CD4-positive, alpha-beta T cell treated with Interleukin-10 for 1 hour (primary cell): ENCODE measurements at places on chromosomes 5 and 9.

DNA sequence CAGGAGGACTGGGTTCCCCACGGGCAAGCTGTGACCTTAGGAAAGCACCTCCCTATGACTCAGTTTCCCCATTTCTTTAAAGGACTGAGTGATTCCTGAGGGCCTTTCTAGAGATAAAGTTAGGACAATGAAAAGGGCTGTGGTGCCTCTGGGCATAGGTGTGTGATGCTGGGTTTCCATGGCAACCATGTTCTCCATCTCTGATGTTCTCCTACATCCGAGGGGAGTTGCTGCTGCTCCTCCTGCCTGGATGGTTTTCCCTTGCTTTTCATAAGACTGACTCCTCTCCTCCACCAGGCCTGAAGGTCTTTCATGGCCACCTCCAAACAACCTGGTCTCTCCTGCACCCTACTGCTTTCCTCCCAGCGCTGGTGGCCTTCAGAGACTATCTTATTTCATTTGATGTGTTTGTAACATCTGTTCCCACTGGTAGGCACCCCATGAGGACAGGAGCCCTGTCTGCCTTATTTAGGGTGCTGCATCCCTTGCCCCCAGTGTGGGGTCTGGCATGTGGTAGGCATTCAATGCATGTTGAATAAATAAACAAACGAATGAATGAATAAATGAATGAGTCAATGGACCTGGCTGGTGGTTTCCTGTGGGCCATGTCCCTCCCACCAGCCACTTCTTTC lies 112.2 kb upstream of the HAND1 start:
- no peak for DNase-seq

DNA sequence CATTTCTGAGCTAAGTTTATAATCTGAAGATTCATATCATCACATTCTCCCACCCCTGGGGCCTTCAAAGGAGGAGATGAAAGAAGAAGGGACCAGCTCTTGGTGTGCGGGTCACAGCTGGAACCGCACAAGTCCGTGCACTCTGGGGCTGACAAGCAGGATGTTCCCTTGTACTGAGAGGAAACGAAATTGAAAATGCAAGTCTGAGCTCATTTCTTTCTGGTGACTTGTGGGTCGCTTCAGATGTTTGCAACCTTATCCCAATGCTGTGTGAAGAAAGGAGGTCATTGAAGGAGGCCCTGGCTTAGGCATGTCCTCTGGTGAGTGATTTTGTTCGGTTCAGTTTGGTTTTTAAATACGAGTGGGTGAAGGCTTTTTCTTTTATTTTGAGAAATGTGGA lies 59.6 kb downstream of the C9orf152 start:
- peak; percentile 52 for DNase-seq

DNA sequence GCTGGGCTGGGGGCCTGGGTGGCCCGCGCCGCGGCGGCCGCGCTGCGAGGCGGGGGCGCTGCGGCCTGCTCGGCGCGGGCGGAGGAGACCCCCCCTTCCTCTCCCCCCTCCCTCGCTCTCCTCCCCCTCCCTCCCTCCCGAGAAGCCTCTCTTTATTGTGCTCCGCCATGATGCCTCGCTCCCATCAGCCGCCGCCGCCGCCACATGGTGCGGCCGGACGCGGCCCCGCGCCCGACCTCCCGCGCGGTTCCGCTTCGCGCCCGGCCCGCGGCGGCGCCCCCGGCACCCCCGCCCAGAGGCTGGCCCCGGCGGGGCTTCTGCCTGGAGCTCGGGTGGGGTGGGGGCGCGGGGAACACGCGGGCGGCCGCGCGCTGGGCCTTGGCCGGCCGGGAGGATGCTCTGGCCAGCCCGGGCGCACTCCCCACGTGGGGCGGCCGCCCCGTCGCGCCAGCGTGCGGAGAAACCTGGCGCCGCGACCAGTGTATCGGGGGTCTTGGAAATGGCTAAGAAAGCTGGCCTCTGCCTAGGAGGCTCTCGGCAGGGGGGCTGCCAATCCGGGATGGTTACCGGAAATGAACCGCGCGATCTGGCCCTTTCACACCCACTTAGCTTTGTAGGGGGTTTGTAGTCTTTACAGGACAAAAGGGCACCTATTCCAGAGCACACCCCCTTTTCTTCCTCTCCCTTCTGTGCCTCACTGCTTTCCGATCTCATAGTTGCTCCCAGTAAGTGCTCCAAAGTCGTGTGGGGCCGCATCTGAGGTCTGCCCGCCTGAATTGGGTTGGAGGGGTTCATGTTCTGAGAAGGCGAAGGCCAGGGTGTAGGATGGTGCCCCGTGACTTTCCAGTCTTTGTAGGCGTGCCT lies 1.0 kb downstream of the SET start:
- peak; percentile 71 for DNase-seq

- DNase-seq: no peak
These were observed 122.9 kb upstream of the NFIL3 start for GRCh38 chr9:91546574-91546973.

DNA sequence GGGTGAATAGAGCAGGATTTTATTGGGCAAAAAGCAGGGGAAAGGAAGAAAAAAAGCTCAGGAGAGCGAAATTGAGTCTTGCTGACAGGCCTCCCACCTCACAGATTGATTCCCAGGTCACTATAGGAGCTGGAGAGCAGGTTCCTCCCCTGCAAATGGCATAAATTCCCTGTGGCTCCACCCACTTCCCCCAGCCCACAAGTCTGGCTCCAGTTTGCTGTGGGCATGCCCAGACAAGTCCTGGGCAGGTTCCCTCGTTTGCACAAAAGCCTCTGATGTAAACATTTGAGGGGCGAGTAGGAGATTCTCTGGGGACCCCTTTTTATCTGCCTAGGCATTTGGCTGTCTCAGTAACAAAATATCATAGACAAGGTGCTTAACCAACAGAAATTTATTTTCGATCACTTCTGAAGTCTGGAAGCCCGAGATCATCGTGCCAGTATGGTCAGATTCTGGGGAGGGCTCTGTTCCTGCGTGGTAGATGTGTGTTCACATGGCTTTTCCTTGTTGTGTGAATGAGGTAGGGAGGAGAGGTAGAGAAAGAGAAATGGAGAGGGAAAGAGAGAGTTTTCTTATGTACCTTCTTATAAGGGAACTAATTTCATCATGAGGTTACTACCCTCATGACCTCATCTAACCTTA lies 614.5 kb downstream of the MAT2B start:
- no peak for DNase-seq

- DNase-seq: no peak
These were observed 43.8 kb downstream of the LHFPL2 start for GRCh38 chr5:78604689-78605285.

GRCh38 chr5:96733771-96734500 lies 71.8 kb downstream of the CAST start:
- no peak for DNase-seq

DNA sequence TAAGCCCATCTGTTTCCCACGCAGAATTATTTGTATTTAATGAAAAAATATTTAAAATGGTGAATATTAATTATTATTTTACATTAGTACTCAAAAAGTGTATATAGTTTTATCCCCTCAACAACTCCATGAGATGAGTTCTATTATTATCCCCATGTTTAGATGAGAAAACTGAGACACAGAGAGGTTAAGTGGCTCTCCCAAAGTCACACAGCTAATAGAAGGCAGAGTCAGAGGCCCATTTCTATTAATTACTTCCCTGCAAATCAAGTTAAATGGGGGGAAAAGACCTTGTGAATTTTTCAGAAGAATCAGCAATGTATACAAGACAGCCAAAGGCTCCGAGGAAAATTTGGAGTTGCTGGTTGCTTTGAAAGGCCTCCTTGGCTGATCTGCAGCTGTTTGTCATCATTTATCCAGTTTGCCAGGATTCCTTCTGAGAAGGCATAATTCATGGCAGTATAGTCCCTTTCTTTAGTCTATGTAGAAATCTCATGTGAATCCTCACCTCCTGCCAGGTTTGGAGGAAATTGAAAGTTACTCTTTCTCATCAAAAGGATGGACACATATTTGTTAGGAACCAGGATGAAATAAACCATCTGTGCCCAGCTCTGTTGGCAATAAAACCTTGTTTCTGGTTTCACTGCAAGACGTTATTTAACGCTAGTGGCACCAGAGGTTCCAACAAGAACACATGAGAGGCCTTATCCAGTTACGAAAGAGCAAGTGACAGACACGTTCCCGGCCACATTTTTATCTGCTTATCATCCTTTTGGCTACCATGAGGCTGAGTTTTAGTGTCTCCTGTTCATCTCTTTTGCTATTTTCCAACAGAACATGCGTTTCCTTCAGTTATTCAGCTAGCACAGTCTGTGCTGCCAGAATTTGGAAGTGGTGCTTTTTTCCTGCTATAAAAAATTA lies 621 bp downstream of the FYB1 start:
- no peak for DNase-seq

DNA sequence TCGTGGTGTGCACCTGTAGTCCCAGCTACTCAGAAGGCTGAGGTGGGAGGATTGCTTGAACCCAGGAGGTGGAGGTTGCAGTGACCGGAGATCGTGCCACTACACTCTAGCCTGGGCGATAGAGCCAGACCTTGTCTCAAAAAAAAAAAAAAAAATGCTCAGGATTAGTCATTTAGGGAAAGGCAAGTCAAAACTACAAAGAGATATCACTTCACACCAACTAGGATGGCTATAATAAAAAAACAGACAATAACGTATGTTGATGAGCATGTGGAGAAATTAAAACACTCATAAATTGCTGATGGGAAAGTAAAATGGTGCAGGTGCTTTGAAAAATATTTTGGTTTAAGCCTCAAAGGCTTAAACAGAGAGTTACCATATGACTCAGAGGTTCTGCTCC lies 6.3 kb upstream of the ANKRD34B start:
- no peak for DNase-seq

DNA sequence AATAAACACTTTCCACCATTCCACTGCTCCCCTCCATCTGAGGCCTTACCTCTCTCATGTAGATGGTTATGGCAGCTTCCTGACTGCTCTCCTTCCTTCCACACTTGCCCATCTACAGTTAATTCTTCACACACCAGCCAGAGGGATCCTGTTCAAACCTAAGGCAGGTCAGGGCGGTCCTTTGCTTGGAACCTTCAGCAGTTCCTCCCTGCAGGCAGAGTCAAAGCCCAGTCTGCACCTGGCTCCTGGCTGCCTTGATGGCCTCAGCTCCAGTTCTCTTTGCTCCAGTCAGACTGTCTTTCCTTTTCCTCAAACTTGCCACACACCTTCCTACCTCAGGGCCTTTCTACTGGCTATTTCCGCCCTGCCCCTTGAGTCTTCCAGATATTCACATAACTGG lies 30.2 kb upstream of the NR3C1 start:
- DNase-seq: no peak

DNA sequence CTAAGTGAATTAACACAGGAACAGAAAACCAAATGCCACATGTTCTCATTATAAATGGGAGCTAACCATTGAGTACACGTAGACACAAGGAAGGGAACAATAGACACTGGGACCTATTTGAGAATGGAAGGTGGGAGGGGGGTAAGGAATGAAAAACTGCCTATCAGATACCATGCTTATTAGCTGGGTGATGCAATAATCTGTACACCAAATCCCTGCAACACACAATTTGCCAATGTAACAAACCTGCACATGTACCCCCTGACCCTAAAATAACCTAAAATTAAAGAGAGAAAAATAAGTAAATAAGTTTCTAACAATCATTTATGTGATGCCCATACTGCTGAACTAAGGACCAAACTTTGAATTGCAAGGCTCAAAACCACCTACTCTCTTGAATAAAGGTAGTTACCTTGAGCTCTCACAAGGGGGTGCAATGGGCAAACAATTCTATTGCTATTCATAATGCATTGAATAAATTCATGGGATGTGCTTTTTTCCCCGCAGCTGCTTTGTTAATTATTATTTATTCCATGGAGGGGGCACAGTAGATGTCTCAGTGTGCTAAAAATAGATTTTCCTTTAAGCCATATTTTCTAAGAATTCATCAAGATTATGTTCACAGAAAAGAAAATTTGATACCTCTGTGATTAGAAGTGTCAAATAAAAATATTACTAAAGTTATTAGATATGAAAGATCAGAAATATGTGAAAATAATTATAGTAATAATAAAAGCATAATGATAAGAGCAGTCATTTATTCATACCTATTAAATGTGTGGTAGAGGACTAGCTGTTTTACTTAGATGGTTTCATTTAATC lies 76.2 kb upstream of the PTPN3 start:
- DNase-seq: peak; percentile 3

GRCh38 chr9:124527781-124528180 lies 20.6 kb upstream of the NR5A1 start:
- no peak for DNase-seq

DNA sequence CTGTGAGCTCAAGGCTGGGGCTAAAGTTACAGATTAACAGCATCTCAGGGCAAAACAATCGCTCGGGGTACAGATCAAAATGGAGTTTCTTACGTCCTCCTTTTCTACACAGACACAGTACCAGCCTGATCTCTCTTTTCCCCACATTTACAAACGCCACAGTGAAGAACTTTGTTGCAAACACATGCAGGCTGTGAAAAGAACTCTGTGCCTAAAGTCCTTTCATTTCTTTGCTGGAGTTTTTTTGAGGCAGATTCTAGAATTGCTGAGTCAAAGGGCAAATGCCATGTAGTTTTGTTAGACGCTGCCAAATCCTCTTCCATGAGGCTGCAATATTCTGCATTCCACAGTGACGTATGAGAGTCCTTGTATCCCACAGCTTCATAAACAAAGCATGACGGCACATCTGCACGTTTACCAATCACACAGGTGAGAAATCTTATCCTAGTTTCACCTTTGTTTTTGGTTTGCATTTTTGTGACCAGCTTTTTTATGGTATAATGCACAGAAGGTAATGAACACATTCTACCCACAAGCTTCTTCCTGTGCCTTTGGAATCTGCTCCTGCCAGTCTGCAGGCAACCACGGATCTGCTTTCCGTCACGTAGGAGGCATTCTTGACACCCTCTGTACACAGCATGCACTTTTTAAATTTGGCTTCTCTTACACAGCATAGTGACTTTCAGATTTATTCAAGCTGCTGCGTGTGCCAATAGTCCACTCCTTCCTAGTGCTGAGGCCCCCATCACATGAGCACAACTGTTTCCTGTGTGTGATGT lies 44.6 kb upstream of the LPCAT1 start:
- no peak for DNase-seq

DNA sequence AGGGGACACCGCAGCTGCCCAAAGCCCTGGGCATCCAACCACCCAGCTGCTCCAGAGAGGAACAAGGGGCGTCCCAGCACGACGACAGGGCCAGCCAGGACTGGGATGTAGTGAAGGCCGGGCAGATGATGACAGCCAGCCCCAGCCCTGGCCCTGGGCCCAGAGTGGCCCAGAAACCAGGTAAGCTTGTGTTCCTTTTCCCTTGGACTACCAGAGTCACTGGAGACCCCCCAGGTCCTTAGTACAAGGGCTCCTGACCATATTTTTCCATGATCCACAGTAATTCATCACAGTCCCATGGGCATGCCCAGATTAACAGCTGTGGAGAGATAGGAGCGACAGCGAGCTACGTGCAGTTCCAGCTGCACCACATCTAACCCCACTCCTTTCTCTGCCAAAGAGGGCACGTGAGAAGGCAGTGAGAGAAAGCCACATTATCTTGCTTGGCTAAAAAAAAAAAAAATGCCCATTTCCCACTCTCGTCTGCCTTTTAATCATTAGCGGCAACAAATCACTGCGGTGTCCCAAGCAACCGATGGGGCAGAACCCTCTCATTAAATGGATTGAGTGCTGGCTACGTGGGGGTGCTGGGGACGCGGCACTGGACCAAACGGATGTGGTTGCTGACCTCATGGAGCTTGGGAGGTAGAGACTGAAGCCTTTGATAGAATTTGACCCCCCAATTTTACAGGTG lies 21.7 kb upstream of the SYNPO start:
- no peak for DNase-seq
